CD4-positive, alpha-beta T cell treated with Interleukin-12 subunit alpha and Interleukin-12 subunit beta, for 1 hour (primary cell): ENCODE measurements at places on chromosomes 7 and 10.

DNA sequence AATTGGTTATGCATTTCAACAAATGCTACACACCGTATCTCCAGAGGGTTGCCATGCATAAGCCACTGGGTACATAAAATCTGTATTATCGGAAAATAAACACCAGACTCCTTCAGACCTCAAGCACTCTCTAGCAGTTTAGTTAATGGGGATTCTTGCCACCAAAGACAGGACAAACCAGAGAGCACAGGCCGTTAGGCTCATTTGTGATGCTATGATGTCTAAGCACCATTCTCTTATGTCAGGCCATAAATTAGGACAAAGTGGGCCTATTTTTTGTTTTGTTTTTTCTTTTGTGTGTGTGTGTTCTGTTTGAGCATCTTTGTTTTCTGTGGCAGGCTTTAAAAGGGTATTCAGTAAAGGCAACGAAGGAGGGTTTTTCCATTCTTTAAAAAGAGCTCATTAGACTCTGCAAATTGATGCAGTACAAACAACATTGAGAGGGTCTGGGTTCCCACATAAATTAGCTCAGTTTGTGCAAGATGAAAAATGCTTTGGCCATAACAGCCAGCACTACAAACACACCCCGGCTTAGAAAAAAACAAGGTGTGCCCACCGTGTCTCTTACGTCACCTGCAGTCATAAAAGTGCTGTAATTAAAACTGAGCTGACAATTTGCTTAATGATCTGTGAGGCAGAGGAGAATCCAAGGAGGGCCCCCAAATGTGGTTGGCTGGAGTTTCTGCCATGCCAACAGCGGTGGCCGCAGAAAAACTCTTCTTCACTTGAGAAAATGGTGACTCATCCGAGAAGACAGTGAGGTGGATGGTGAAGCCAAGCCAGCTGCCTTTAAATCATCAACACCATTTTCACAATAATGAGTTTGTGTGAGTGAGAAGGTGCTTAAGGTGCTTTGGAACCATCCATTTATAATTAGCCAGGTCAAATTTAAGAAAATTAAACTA is 297.9 kb downstream of the GATA3 start:
- DNase-seq: no peak

DNA sequence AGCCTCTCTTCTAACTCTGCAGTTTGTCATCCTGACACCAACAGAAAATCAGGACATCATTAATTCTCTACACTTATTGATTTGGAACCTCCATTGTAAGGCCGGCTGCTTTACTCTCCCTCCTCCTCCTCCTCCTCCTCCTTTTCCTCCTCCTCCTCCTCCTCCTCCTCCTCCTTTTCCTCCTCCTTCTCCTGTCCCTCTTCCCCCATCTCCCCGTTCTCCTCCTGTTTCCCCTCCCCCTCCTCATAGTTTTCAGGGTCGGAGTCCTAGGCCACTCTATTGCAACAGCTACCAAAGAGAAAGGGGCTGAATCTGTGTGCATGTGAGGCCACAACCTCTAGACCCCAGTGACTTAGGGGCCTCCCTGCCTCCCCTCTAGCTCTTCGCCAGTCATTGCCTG is 136.1 kb downstream of the HECW1 start:
- no peak for DNase-seq

- no peak for DNase-seq
Observed at GRCh38 chr7:7002418-7003062, 176.5 kb upstream of the CCZ1B start.

- DNase-seq: no peak
Observed at GRCh38 chr10:2980791-2981360, 86.5 kb upstream of the PFKP start.

- DNase-seq: no peak
Observed at GRCh38 chr10:6778992-6779701, 199.1 kb upstream of the PRKCQ start.

GRCh38 chr7:42763137-42763551 is 148.7 kb downstream of the C7orf25 start:
- DNase-seq: no peak

DNA sequence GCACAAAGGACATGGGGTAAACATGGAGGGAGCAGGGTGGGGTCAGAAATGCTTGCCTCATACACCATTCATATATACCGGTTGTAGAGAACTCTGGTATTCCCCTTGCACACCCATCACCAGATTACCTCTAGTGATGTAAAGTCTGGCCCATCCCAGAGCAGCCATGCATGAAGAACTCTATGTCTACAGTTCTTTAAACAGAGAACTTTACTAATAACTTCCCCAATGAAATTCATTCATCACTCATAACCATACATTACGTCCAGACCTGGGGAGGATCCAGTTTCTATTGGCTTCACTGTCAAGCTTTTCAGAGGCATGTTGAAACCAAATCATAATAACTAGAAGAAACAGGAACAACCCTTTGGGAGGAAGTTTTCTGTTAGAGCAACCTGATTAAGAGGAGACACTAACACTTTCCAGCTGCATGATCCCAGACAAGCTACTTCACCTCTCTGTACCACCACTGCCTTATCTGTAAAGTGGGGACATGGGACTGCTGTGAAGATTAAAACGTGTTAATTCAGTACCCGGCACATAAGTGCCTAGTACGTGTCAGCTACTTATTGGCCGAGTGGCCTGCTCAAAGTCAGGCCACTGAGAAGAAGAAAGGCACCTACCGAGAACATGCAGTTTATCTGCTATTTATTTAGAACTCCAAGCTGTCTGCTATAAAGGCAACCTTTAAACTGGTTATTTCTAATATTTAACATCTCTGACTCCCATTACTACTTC is 59.7 kb downstream of the IGF2BP3 start:
- no peak for DNase-seq

DNA sequence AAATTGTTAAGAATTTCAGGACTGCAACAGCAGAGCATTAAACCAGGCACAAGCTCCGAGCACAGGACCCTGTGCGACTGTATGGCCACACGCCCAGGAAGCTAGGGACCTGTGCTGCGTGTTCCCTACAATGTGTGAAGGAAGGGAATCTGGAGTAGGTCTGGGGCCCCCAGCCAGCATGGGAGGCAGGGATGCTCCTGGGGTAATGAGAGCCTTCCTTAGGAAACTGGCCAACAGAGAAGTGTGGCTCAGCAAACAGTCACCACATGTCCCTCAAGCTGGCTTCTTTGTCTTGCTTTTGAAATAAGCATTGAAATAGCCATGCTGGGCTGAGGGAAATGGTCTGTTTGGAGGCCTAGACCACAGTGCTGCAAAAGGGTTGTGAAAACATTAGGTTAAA is 8.2 kb downstream of the BLNK start:
- no peak for DNase-seq

DNA sequence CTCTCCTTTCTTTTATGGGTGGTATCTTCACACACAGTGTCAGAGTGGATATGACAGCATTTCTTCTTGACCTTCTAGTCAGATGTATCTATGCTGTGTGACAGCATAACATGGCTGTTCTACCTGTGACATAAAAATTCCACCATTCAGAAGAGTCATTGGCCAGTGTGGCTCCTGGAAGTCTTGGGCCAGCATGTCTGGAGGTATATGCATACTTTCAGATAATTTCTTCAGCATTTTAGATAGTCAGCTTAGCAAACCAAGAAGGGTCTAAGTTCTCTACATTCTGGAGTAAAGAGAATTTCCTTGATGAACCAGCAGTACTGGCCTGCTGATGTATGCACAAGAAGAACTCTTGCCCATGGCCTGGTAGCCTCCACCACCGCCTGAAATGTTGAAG is 179.3 kb downstream of the BMPER start:
- DNase-seq: no peak

- no peak for DNase-seq
Observed at GRCh38 chr7:155869784-155870076, 57.5 kb upstream of the SHH start.

DNA sequence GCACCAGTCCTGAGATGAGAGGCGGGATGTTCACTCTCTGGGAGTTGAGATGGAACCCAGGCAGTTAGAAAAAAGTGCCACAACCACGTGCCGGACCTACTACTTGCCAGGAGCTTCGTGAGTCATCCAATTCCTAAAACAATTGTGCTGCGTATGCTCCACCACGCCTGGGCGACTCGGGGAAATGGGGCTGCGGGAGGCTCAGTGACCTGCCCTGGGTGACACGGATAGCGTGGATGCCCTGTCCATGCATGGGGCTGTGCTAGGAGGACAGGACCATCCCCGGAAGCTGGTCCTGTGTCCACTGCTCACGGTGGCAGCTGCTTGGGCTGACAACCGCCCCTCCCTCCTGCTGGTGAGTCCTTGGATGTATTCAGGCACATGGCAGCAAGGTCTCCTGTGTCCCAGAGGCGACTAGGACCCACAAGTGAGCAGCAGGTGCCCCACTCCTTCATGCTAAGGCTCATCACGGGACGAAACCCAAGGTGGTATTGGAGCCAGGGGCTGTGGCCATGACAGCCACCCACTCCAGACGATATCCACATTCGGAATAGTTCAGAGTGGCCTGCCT is 90.4 kb downstream of the BMS1 start:
- DNase-seq: no peak

DNA sequence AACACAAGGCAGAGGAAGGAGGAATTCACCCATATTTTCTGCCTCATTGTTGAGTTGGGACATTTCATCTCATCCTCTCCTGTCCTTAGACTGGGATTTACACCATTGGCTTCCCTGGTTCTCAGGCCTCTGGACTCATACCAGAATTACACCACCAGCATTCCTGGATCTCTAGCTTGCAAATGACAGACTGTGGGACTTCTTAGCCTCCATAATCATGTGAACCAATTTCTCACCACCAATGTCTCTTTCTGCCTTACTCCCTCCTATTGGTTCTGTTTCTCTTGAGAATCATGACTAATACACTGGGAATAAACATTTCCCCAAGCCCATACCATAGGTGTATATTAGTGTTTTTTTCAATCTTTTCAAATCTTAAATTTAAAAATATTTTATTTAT is 2.9 kb upstream of the ZNF33A start:
- DNase-seq: no peak

DNA sequence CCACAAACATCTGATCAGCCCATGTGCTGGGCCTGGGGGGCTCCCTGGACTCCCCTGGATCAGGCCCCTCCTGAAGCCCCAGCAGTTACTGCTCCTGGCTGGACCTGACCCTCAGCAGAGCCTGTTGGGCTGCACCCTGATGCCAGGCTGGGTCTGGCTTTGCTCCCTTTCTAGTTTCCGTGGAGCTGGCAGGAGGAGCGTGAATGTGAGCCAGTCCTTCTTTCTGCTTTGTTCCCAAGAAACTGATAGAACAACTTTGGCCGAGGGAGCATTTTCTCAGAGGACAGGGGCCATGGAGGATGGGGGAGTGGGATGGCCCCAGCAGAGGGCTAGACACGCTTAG is 128.2 kb downstream of the NEURL1 start:
- DNase-seq: no peak

DNA sequence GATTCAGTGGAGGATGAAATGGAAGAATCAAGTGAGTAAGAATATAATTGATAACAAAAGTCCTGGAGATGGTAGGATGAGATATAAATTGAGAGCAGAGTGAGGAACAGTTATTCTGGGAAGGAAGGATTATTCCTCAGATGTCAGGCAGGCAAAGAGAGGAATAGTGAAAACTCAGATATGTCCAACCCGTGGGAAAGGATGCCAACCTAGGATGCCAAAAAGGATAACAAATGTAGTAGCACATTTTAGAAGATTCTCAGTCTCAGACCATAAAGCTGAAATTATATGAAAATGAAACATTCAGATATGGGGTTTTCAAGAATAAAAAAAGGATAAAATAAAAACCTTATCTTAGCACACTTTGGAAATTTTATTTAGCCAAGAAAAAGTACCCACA is 131.1 kb downstream of the SEMA3C start:
- no peak for DNase-seq

DNA sequence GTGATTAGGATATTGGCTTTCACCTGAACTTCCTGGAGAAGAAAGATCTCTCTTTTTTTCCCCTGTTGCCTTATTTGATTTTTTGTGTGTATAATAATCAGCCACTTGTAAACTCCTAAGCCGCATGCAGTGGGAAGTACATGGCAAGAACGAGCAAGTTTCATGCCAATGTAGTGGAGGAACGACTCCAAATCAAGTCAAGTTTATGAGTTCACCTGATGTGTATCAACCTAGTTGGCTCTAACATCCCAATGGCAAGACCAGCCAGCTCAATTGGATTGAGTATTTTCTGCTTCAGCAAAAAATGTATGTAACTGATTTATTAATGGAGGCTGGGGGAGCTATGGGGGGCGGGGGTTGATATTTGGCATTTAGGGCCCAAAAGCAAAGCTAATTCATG is 65.5 kb upstream of the LYZL1 start:
- no peak for DNase-seq

DNA sequence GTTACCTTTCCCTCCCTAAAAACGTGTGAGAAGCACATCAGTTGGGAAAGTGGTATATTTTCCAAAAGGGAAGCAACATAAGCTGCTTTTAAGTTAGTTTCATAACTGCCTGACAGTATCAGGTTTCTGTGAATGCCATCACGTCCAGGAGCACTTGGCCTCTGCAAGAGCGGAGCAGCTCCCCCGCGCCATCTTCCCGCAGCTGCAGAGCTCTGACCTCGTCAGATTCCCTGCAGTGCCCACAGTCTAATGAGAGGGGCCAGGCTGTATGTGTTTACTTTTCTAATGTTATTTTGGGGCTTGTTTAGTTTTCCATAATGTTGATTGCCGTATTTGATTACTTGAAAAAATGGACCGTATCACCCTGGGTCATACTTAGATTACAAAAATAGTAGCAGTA is 74.2 kb downstream of the MGMT start:
- DNase-seq: no peak

- DNase-seq: no peak
Observed at GRCh38 chr7:43501870-43502269, 81.0 kb upstream of the STK17A start.

DNA sequence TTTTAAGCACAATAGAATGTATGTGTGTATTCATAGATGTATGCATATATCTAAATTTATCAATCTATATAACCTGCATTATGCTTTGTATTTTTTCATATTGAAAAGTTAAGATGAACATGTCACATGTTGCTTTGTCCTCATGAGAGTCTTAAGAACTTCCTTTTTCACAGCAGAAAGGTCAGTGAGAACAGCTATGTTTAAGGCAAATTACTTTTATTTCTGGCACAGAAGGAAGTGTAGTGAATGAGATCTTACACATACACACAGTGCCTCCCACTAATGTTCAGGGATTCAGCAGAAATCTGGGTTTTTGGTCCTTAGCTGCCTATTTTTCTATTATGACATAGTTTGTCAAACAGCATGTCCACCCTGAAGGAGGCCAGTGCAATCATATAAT is 134.8 kb downstream of the TMEM26 start:
- no peak for DNase-seq

DNA sequence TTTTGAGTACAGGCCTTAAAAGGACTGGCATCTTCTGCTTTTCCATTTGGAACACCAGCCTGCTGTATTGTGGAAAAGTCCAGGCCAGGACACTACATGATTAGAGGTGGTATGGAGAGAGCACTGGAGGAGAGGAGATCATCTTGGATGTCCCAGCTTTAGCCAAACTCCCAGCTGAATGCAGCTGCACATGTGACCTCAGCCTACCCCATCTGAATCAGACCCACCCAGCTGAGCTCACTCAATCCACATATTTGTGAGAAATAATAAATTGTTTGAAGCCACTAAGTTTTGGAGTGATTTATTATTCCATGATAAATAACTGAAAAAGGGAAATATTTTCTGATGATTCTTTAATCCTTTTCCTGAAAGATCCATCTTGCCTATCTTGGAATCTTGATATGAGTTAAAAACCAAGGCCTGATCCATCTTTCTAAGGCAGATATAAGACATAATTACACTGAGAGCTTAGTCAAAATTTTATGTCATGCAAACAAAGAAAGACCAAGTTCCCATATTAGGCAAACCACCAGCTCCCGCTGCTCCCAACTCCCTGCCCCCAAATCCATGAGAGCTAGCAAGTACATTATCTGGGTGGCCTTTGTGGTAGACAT is 55.1 kb upstream of the TRIL start:
- DNase-seq: no peak
